ENCODE measurements at places on chromosomes 3 and 15.

- DNase-seq, result no peak
Measured at GRCh38 chr3:46312991-46313390, 40.9 kb upstream of the CCR2 start.

GRCh38 chr15:54304321-54304720 lies 326.1 kb downstream of the UNC13C start:
- no peak for DNase-seq

GRCh38 chr15:39792844-39793335 lies 10.2 kb upstream of the FSIP1 start:
- DNase-seq, result no peak

- DNase-seq, result no peak
Measured at GRCh38 chr3:108394563-108394962, 98.2 kb downstream of the HHLA2 start.

DNA sequence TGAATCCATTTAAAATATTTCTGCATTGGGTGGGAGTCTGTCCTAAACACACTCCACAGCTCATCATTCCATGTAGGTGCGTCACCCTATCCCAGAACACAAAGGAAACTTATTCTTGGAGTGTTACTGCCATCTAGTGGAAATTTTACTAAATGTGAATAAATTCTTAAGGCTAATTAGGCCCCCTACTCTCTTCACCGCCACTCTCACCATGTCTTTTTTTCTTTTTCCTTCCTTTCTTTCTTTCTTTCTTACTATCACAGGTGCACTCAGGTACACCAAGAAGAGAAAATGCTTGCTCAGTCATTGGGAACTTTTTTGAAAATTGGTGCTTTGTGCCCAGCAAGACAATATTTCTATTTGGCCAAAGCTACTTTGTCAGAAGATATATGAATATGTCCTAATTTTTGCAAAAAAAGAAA lies 26.4 kb upstream of the ATP8B4 start:
- no peak for DNase-seq

- DNase-seq, result no peak
Measured at GRCh38 chr3:182910936-182911781, 69.2 kb downstream of the DCUN1D1 start.

Measured in activated naive CD4-positive, alpha-beta T cell (primary cell).